ENCODE measurements at places on chromosomes 3 and 15. TPM values are rescaled to one million over a fixed set of nuclear protein-coding genes. Genes with fewer than 3 reads are reported as not detected.

The IGSF11 gene
- 0.10 TPM for total RNA-seq

The AHSG gene
- total RNA-seq, result not detected

The FOXB1 gene
- total RNA-seq, result 0.10 TPM

The PRSS50 gene
- total RNA-seq, result not detected

The LRRK1 gene
- 5.5 TPM for total RNA-seq

The EPHB3 gene
- total RNA-seq, result 1.6 TPM

The GOLGA6B gene
- not detected for total RNA-seq

The MUSTN1 gene
- total RNA-seq, result 2.1 TPM

The NLGN1 gene
- 0.10 TPM for total RNA-seq

The RTP3 gene
- 0.10 TPM for total RNA-seq

The ATXN7 gene
- total RNA-seq, result 121 TPM

The TIGIT gene
- 4.1 TPM for total RNA-seq

The GJD2 gene
- total RNA-seq, result not detected

The CFAP161 gene
- 3.7 TPM for total RNA-seq

The RNF7 gene
- total RNA-seq, result 68.8 TPM

The DPPA2 gene
- total RNA-seq, result not detected

The SLC15A2 gene
- total RNA-seq, result 2.1 TPM

The ACTR8 gene
- total RNA-seq, result 8.1 TPM

The KLHL6 gene
- total RNA-seq, result 24.9 TPM

The TNNC1 gene
- total RNA-seq, result 0.31 TPM

The IMPDH2 gene
- total RNA-seq, result 81.5 TPM

The CX3CR1 gene
- total RNA-seq, result 5.7 TPM

The CLSTN2 gene
- not detected for total RNA-seq

The CFAP100 gene
- not detected for total RNA-seq

The THSD4 gene
- 0.10 TPM for total RNA-seq

The KLHL18 gene
- total RNA-seq, result 14.2 TPM

The SELENOS gene
- total RNA-seq, result 22.8 TPM

The ZKSCAN7 gene
- 0.42 TPM for total RNA-seq

Data from mononuclear cell (primary cell).